ENCODE measurements at places on chromosomes 1 and 21.

DNA sequence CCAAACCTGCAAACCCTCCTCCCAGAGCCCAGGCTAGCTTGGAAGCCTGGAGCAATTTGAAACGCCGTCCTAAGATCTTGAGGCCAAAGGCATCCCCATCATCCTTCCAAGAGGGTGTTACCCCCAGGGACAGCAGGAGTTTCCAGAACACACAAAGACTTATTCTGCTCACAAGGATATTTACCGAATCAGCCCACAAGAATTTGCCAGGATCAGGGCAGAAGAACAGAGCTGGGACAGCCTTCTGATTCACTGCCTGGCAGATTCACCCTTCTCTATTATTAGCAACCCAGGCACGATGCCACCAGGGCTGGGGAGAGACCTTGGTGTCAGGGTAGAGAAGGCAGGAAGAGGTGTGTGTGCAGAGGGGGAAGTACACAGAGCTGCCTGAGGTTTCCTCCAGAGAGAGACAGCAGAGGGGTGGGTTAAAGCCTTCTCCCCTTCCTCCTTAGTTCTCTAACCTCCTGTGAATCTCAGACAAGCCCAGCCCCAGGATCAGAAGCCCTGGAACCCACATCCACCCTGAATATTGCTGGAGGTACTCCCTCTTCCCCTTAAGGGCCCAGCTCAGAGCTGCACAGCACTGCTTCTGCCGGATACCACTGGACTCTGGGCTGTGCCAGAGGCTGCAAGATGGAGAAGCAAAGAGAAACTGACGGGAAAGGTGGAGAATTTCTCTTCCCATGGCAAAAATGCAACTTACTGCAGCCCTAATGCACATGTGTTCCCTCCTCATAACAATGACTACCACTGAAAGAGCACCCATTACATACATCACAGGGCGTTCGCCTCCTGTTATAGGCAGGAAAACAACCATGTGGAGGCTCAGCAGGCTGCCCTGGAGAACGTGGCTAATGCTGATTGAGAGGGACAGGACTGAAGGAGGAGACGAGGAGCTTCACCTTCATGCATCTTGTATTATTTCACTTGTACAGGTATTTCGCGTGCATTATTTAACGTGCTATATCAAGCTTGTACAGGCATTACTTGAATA lies 61.8 kb downstream of the ITPKB start:
- DNase-seq, result no peak

- no peak for DNase-seq
Measured at GRCh38 chr21:43603233-43603626, 56.1 kb downstream of the HSF2BP start.

GRCh38 chr21:44871576-44872269 lies 1.8 kb downstream of the PTTG1IP start:
- DNase-seq, result no peak

DNA sequence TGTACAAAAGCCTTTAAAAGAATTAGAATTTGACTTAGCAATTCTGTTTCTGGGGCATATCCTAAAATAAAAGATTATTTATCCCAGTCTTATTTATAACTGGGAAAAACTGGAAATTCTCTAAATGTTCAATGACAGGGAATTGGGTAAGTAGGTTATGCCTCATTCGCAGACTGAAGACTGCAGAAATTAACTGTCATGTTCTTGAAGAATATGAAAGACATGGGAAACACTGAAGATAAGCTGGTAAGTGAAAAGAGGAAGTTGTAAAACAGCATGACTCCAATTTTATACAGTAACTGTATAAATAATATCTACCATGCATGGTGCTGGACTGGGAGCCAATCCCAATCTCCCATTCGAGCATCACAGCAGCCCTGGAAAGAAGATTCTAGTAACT lies 50.6 kb upstream of the SLC2A1 start:
- no peak for DNase-seq

- DNase-seq, result no peak
Measured at GRCh38 chr1:86429122-86429725, 5.3 kb downstream of the CLCA2 start.

GRCh38 chr21:41067709-41068108 lies 100.3 kb upstream of the BACE2 start:
- DNase-seq, result no peak

DNA sequence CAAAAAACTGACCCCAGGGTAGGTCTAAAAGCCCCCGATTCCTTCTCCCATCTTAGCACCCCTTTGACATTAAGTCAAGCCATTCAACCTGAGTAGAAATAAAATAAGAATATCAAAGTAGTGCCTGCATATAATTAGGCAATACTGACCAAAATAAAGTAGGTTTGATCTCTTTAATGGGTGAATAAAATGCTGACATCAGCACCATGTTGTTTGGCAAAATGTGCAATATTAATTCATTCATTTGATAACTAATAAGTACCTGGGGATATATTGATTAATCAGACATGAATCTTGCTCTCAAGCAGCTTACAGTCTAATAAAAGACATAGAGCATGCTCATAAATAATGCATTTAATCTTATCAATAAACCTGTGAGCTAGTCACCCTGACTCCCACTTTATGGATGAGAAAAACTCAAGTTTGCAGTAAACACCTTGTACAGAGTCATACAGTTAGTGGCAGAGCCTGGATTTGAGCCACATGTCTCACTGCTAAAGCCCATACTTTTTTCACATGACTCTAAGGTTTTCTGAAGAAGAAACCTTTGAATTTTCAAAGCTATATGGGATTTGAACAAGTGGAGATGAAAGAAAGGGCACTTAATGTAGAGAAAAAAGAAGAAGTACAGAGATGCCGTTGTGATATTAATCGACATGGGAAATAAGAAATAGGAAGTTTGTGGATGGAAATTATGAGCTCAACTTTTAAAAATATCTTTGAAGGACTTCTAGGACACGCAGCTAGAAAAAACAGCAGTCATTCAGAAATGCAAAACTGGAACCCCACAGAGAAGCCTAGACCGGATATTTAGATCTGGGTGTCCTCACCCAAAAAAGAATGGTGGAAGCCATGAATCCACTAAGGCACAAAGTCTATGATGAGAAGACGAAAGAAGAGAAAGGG lies 183.9 kb downstream of the TOMM20 start:
- no peak for DNase-seq

GRCh38 chr1:234970731-234971476 lies 157.7 kb downstream of the TOMM20 start:
- no peak for DNase-seq

DNA sequence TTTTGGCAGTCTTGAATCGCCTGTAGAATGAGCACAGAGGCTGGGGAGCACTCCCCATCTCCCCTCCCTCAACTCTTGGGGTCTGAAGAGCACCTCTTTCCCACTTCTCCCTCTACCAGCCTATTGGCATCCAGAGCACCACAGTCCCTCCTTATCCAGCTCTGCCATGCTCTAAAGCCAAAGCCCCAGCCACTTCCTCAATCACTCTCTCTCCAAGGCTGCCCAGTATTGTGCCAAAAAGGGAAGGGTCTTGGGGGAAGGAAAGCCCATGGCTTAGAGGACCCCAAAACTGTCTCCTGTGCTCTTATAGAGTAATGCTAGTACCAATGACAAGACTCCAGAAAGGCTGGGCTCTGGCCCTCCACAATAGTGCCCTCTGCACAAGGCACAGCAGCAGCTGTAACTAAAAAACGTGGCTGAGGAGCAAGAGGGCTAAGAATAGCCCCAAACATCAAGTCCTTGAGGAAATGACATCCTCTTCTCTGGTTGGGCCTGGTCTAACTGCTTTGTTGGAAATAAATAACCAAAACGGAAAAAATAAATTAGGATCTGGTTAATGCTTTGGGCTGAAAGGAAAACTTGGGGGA lies 28.4 kb downstream of the SLC27A3 start:
- no peak for DNase-seq

DNA sequence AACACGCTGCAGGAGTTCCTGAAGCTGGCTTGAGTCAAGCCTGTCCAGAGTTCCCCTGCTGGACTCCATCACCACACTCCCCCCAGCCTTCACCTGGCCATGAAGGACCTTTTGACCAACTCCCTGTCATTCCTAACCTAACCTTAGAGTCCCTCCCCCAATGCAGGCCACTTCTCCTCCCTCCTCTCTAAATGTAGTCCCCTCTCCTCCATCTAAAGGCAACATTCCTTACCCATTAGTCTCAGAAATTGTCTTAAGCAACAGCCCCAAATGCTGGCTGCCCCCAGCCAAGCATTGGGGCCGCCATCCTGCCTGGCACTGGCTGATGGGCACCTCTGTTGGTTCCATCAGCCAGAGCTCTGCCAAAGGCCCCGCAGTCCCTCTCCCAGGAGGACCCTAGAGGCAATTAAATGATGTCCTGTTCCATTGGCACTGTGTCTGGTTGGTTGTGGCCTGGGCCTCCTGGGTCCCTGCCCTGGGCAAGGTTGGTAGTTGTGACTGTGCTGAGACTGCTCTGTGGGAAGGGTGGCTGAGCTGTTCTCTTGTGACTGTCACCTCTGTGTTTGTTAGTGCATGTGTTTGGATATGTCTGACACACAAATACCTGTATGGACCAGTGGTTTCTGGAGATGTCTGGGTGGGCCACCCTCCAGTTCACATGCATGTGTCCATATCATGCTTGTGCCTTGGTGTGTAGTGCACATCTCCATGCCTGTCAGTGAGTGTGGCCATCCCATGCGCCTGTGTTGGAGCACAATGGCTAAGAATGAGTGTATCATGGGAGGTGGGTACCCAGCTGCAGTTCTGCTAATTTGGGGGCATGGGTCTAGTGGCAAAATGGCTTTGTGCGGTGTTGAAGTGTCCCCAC lies 1.4 kb downstream of the SH3BGRL3 start:
- DNase-seq, result no peak

- DNase-seq, result no peak
Measured at GRCh38 chr1:243528459-243529121, 272.7 kb downstream of the SDCCAG8 start.

- DNase-seq, result no peak
Measured at GRCh38 chr1:226044514-226045101, 17.9 kb upstream of the H3-3A start.

DNA sequence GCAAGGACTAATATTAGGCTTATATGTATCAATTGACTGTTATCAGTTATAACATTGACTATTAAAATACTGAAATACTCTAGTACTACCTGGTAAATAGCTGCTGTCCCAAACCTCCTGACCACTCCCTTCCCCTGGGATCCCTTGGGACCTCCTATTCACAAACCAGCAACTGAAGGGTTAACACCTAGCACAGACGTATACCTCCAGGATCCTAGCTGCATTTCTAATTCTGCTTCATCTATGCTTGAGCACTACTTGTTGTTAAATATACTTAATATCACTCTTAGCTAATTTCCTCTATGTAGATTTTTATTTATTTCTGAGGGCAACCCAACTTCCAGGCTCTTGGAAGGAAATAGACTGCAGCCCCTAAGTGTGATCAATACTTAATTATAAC lies 1.8 kb upstream of the NFYC start:
- DNase-seq, result no peak

DNA sequence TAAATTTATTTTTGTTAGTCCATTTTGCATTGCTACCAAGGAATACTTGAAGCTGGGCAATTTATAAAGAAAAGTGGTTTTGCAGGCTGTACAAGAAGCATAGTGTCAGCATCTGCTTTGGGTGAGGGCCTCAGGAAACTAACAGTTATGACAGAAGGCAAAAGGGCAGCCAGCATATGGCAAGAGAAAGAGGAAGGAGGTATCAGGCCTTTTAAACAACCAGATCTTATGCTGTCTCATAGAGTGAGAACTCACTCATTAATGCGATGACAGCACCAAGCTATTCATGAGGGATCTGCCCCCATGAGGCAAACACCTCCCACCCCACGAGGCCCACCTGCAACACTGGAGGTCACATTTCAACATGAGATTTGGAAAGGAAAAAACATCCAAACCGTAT lies 898.4 kb downstream of the KCNT2 start:
- no peak for DNase-seq

DNA sequence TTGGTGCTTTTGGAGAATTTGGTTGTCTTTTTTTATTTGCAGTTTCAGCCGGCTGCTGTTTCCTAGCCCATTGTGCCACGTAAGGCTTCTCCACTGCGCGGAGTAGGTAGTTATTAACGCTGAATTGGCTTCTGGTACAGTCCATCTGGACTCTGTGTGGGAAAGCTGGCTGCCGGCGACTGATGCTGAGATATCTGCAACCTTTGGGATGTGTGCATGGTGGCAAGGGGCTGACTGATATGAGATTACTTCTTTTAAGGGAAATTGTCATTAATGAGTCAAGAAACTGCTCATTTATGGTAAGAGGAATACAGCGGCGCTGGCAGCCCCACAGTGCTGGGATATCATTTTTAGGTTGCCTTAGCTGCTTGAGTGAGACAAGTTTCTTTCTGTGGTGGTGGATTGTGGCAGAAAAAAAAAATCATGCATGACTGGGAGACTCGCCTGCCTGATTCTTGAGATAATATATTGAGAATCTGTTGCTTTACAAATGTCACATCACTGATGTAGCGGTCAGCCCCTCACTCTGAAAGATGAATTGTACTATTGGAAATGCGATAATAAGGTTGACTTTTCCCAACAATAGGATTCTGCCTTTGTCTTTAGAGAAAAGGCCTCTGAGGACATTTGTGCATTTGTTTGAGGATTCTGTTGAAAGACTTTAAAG lies 2.5 kb upstream of the ELAVL4 start:
- DNase-seq, result no peak

- DNase-seq, result no peak
Measured at GRCh38 chr1:201609661-201610318, 70.9 kb downstream of the NAV1 start.

GRCh38 chr1:9687874-9688582 lies 36.5 kb downstream of the PIK3CD start:
- no peak for DNase-seq

GRCh38 chr1:109592916-109593315 lies 26.5 kb downstream of the GNAT2 start:
- DNase-seq, result no peak

DNA sequence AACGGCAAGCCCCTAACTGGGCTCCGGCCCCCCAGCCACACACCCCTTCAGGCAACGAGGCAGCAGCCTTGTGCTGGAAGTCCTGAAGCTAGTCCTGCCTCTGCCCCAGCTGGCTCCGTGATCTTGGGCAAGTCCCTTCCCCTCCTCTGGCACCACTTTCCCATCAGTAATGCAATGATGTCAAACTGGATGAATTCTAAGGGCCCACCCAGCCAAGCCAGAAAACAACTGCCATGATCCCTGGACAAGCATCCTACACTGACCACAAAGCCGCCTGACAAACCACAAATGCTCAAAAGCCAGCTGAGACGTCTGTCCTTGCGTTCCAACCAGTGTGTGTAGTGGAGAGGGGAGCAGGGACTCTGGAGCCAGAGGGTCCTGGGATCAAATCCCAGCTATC lies 26.8 kb downstream of the IFFO2 start:
- no peak for DNase-seq

GRCh38 chr1:64315402-64315801 lies 112.0 kb downstream of the UBE2U start:
- no peak for DNase-seq

GRCh38 chr1:183675381-183675780 lies 22.3 kb upstream of the APOBEC4 start:
- no peak for DNase-seq

GRCh38 chr21:45535341-45536081 lies 6.7 kb downstream of the SLC19A1 start:
- DNase-seq, result no peak

DNA sequence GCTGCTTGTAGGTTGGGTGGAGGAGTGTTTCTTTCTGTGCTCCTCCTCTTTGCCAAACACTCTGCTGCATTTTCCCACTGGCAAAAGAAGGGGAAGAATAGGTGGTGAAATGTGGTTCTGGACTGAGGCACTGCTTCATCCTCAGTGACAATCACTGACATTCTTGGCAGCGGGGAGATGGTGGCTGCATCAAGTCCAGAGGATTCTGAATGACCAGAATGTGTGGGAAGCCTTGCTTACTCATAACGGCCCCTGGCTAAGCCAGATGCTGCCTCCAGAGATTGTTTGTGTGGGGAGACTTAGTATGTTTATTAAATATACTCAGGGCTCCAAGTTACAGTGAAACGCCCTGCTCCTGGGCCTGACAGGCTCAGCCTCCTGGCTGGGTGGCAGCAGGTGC lies 160.3 kb downstream of the CACNA1E start:
- DNase-seq, result no peak
